ENCODE measurements at places on chromosomes 5 and 9.

DNA sequence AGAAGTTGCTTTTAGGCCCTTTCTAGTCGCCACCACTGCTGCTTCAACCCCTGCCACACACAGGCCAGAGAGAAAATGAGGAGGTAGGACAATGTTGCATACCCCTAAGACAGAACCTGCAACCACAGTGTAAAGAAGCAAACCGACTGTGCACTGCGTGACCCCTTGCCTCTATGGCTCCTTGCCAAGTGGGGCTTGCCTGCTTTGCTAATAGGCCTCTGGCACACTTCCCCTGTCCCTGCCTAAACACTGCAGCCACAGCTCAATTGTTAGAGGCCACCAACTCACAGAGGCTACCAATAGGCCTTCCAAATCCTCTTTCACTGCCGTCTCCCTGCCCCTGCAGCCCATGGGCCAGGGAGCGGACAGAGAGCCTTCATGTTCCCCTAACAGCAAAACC, 280.1 kb downstream of the CDH10 start:
- no peak for DNase-seq

GRCh38 chr9:131843989-131844744, 104.3 kb upstream of the RAPGEF1 start:
- no peak for DNase-seq

DNA sequence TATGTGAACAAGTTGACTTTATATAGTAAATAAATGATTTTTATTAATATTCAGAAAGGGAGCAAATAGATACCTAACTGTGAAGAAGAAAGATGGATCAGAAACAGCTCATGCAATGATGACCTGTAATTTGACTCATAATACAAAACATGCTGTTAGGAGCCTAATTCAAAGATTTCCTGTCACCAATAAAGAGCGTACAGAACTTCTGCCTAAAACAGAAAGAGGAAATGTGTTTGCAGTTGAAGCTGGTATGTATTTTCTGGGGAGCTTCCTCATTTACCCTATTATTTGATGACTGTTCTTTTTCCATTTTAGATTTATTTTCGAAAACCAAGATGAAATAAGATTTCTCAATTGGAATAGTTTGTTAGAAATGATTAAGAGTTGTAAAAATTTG, 11.4 kb downstream of the YTHDC2 start:
- DNase-seq: no peak

DNA sequence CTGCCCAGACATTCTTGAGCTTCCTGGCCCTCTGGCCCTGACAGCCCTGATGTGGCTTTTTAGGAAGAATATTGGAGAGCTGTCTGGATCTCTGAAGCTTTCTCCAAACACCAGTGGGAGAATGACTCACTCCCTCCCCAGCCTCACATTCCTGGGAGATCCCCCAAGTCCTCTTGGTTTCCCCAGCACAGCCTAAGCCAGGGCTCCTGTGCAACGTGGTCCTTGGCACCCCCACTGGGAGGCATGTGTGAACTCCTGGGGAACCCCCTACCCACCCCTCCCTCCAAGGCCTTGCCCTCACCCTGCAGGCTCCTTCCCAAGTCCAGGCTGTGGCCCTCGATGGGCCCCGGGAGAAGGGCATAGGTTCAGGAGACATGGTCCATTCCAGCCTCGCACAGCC, 12.7 kb downstream of the GLIPR2 start:
- no peak for DNase-seq

DNA sequence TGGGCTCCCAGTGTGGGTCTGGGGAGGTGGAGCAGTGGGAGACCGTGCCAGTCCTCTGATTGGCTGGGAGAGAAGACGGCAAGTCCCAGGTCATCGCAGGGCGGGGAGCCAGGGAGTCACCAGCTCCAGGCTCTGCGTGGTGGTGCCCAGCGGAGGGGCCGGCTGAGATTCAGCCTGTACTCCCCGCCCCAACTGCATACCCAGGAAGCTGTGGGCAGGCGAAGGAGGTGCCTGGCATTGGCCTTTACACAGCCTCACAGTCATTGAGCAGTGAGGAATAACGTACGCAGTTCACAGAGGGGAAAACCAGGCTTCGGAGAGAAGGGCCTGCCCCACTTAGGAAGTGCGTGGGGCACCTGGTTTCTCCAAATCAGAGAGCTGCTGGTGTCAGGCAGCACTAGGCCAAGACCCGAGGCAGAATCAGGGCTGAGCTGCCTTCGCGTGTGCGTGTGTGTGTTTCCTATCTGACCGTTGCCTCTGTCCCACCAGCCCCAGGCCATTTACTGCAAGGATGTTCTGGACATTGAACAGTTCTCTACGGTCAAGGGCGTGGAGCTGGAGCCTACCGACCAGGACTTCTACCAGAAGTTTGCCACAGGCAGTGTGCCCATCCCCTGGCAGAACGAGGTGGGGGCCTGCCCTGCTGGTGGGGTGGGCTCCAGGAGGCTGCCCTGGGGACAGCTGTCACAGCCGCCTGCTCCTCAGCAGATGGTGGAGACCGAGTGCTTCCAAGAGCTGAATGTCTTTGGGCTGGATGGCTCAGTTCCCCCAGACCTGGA, 6.2 kb upstream of the PRR7 start:
- no peak for DNase-seq

- no peak for DNase-seq
Measured at GRCh38 chr9:76424491-76424890, 30.3 kb upstream of the RFK start.

GRCh38 chr5:86765778-86766502, 148.2 kb downstream of the COX7C start:
- no peak for DNase-seq

- DNase-seq: no peak
Measured at GRCh38 chr5:38608874-38609273, 52.4 kb upstream of the LIFR start.

DNA sequence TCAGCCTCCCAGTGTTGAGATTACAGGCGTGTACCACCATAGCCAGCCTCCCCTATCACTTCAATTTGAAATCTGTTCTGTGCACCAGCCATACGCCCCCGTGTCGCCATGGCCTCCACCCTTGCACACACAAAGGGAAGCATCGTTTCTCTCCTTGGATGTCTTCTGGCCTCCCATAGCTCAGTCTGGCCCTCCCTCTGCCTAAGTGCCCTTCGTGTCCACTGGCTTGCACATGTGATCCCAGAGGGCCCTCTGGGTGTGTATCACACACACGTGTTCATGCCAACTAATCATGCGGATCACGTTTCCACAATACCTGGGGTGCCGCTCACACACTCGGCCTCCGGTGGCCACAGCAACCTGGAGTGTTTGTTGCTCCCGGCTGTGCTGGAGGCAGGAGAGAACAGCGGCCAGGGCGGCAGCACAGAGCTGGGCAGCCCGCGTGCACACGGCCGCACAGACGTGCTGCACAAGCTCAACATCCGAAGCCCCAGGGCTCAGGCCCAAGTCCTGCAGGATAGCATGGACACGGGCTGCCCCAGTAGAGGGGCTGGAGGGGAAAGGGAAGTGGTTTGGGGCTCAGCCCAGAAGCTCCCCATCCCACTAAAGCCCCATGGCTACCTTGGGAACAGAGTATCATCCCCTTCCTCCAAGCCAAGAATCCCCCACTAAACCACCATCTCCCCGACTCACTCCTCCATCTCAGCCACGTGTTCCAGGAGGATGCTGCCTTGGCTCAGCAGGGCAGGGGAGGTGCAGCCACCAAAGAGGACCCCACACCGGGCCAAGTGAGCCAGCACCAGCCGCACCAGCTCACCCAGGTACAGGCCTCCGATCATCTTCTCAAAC, 10.9 kb downstream of the HK3 start:
- no peak for DNase-seq

- no peak for DNase-seq
Measured at GRCh38 chr5:16450163-16450562, 15.4 kb downstream of the ZNF622 start.

DNA sequence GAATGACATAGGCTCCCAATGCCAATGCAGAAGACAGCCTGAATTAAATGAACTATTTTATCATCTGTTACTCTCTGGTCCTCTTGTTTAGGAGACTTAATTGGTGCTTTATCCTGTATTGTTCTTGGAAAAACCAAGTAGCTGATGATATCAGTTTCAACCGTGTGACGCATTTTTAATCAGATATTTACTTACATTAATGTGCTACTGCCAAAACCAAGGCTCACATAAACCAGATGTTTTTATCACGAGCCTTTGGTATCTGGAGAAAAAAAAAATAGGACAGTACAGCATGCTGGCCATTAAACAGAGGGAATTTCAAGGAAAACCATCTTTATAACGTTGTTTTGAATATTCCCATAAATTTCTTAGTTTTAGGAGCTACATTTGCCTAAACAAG, 90.1 kb downstream of the ICE1 start:
- no peak for DNase-seq

- DNase-seq: no peak
Measured at GRCh38 chr9:95182854-95183563, 134.5 kb downstream of the FANCC start.

Measured in activated CD8-positive, alpha-beta memory T cell treated with anti-CD3 and anti-CD28 coated beads, Interleukin-2, amount 50 U/mL, for 4 hours (primary cell).